NCI-H146 (cell line): ENCODE measurements at places on chromosomes 2 and 18.

DNA sequence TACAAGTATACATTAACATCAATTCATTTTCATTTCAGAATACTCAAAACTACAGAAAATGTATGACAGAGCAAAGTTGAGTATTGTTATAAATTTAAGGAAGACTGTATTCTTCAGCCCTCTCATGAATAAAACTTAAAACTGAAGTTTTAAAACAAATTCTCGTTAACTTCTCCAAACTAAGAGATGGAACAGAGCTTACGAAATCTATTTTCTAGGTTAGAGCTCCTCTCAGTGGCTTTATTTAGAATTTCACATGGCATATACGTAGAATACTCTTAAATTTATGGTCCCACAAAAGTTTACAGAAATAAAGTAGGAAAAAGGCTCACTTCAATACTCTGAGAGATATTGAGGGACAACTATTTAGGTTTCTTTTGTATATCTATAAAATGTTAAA, 612.1 kb downstream of the KCNJ3 start:
- DNase-seq = peak; percentile 11

GRCh38 chr2:60515721-60516226, 37.7 kb downstream of the BCL11A start:
- no peak for DNase-seq

GRCh38 chr2:108923019-108923700, 65.9 kb downstream of the EDAR start:
- DNase-seq = peak; percentile 13

DNA sequence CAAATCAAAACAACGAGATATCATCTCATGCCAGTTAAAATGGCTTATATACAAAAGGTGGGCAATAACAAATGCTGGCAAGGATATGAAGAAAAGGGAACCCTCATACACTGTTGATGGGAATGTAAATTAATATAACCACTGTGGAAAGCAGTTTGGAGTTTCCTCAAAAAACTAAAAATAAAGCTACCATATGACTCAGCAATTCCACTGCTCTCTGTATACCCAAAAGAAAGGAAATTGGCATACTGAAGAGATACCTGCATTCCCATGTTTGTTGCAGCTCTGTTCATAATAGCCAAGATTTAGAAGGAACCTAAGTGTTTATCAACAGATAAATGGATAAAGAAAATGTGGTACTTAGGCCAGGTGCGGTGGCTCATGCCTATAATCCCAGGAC, 124.8 kb downstream of the MSTN start:
- DNase-seq = no peak

DNA sequence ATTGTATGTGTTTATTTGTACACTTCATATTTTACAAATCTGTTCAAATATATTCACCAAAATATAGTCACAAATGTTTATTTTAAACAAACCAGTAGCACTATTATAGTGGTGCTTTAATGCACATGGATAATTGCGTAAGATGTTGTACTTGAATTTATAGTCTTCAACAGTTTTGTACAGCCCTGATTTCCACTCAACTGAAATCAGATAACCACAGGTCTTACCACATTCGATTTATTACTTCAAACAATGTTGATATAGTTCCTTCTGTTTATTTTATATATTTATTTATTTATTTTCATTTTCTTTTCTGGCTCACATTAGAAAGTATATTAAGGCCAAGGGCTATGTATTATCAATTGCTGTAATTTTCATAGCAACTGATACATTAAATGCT, 99.4 kb upstream of the ZNF804A start:
- no peak for DNase-seq

DNA sequence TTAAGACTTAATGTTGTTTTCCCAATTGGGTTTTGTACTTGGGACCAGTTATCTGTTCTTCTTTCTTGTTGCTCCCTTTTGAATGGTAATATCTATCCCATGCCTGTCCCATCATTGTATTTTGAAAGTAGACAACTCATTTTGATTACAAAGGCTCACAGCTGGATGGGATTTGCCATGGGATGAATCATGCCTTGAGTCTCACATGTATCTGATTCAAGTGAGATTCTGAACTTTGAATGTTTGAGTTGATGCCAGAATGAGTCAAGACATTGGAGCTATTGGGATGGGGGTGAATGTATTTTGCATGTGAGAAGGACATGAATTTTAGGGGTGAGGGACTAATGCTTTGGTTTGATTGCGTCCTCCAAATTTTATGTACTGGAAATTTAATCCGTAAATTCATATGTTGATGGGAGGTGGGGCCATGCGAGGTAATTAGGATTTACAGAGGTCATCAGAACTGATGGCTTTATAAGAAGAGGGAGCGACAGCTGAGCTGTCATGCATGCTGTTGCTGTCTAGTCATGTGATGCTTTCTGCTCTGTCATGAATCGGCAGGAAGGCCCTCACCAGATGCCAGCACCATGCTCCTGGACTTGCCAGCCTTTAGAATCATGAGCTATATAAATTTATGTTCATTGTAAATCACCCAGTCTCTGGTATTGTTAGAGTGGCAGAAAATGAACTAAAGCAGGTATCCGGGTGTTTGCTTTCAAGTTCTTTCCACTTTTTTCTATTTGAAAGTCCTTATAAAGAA, 741.3 kb upstream of the RAB6C start:
- no peak for DNase-seq

- DNase-seq = no peak
These were observed 54.9 kb upstream of the IGFBP2 start for GRCh38 chr2:216578325-216578724.

DNA sequence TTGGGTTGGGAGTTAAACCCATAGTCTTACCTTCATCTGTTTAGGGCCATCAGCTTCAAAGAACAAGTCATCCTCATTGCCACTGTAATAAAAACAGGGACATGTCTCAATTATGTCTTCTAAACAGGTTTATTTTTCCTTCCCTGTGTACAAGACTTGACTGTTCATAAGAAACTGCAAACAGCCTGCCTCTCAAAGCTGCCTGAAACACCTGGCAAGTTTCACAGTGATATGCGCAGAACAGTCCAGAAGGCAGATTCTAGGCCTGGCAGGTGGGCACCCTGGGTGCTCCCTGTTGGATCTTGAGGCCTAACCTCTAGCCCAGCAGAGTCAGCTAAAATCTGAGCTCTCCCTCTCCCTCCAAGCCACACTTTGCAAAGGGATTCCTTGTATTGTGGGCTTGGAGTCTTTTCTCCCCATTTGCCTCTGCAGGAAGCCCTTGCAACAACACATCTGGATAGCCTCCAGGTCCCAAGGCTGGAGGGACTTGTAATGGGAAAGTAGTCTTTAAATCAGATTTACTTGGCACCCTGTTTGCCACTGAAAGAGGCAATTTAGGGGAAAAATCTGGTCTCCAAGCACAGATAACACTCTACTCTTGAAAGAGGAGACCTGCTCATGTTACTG, 930 bp downstream of the IL1B start:
- DNase-seq = no peak

DNA sequence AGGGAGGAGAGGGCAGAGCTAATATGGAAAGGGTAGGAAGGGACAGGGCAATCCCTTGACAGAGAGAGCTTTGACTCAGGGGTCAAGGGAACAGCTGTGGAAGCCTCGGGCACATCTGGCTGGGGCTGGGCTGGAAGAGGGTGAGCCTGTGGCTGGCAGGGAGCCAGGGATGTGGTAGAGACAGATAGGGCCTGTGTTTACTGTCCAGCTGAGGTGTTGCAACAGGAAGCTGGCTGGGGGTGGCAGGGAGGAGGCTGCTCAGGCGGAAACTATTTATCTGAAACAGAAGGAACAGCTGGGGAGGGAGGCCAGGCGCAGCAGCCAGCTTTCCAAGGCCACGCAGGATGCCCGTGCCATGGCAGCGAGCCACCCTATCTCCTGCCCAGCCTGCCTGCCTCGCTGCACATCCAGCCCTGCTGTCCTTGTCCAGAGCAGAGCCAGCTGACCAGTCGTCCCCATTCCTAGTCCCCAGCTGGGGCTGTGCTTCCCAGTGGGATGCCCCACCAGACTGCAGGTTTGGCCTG, 264.7 kb downstream of the CYP26B1 start:
- DNase-seq = peak; percentile 71

DNA sequence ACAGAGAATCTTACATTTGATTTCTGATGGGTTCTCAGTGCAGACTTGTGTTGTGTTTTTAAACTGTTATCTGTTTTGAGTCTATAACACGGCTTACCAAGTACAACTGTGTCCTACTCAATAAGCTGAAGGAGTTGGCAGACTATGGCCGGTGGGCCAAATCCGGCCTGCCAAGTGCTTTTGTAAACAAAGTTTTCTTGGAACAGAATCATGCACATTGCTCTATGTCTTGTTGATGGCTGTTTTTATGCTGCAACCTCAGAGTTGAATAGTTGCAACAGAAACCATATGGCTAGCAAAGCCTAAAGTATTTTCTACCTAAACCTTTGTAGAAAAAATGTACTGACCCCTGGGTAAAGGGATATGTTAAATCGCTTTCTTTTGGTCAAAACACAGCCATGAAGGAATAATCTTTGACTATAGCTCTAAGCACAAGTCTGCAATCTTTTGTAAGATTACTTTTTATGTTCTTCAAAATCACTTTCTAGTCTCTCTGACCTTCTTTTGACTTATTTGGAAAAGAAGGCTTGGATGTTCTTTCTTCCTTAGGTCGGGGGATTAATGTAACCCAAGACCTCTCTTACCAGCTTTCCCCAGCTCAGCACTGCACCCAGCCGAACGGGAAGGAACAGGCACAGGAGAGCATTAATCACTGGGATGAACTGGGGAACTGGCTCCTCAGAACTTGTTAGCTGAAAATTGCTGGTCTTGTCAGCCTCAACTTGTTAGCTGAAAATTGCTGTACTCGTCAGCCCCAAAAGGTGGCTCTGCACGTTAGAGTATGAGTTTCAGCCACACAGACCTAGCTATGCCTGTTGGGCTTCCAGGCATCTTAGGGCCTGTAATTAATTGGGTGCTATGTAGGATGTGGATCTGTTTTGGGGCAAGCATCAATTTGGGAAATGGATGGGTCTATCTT, 75.4 kb downstream of the CD8B2 start:
- no peak for DNase-seq

DNA sequence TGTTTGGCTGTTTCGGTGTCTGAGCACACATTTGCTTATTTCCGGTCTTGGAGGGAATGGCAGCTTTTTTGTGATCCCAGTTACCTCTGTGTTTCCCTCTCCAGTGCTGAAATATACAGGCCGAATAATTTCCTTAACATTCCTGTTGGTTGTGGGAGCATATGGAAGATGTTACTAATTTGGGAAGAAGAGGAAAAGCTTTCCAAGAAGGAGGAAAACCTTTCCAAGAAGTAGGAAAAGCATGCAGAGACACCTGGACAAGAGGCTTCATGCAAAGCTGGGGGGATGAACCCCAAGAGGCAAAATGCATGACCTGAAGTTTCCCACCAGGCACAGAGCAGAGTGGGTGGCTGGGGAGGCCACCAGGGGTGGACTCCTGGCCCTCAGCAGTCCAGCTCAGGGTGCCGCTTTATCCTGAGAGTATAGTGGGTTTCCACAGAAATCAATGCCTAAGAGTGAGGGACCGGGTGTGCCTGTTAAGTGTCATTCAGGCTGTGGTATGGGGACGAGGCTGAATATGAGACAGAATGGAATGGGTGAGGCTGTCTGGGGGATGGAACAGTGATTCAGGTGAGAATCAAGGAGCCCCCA, 25.5 kb upstream of the GNAL start:
- no peak for DNase-seq

- no peak for DNase-seq
These were observed 108.9 kb upstream of the ACAA2 start for GRCh38 chr18:49922228-49922627.

GRCh38 chr2:200354833-200355751, 48.6 kb downstream of the SPATS2L start:
- no peak for DNase-seq

- no peak for DNase-seq
These were observed 79.4 kb downstream of the GFPT1 start for GRCh38 chr2:69307579-69308064.

DNA sequence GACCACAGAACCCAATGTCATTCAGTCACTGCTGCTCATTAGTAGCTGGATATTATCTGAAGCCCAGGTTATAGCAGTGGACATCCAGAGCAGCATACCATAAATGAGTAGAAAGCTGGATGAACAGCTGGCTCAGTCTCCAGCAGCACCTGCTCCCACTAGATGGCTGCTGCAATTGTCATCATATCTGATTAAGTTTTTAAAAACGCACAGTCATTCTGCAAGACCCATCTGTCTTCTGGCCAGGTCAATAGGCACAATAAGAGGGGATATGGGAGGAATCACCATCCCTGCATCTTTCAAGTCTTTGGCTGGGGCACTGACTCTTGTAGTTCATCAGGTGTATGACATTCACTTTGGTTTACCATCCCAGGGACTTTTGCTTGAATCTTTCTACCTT, 55.1 kb upstream of the XDH start:
- no peak for DNase-seq

- no peak for DNase-seq
These were observed 551.6 kb downstream of the ZEB2 start for GRCh38 chr2:143968360-143968759.

DNA sequence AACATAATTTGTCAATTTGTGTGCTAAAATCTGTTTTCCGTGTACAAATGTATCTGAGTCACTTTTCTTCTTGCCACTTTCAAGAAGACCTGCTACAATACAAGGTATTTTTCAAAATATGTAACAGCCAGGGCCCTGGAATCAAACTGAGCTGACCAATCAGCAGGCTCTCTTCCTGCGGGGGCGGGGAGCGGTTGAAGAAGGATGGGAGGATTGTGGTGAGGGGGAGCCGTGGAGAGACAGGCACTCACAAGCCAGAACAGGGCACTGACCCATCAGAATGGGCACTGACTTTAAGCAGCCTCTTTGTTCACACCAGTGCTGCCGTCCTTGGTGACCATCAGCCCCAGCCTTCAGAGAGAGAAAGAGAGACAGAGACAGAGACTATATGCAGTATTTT, 40.6 kb upstream of the CCNYL1 start:
- no peak for DNase-seq

- peak; percentile 54 for DNase-seq
These were observed at the start of gene MALL for GRCh38 chr2:110115291-110116032. Gene MALL (minus strand): TSS chr2:110115822. CDS start chr2:110115792, 30 bp downstream.

GRCh38 chr2:71669628-71670429, 216.5 kb downstream of the DYSF start:
- DNase-seq = no peak

GRCh38 chr2:1632002-1632348, 112.3 kb downstream of the PXDN start:
- no peak for DNase-seq

GRCh38 chr18:2083691-2084090, 487.6 kb downstream of the METTL4 start:
- peak; percentile 55 for DNase-seq

DNA sequence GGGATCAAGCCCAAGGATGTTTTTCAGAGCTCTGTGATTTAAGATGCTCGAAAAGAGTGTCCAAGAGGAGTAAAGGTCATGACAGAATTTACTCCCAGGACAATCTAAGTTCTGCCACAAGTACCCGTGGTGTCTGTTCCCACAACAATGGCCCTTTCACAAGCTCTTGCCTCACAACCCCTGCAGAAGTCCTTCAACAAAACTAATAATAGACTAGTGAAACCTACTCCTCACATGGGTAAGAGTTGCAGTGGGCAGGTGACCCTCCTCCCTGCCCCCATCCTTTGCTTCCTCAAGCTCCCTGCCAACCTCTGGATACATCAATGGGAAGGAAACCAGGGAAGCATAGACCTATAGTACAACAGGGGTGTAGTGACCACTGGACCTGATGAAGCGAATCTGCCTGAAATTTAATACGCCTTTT, 34.9 kb downstream of the PTCD3 start:
- DNase-seq = no peak

GRCh38 chr2:235535423-235536130, 41.7 kb downstream of the AGAP1 start:
- no peak for DNase-seq

GRCh38 chr2:30282721-30283120, 51.4 kb downstream of the LBH start:
- no peak for DNase-seq
